ENCODE measurements at places on chromosomes 7 and 10.

DNA sequence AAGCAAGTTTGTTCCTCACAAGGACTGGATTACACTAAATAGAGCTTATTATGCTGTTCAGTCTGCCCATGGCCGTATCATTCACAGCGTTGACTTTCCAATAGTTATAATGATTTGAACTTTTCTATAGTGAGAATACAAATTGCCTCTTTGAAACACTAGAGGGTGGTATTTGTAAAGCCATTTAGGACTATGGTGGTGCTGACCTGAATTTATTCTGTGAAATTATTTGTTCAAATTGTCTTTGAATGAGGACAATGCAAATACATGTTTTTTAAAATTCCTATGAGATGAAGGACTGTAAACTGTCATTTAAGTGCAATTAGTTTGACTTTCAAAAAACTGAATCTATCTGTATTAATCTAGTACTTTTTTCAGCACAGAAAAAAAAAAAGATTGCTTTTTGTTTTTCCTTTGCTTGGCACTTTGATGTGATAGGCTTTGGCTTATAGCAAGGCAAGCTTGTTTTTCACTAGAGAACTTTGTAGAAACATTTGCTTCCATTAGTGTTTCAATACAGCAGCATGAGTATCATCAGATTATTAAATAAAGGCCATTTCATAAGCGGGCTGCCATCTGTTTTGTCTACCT lies 122.7 kb upstream of the TMEM229A start:
- DNase-seq, result no peak

GRCh38 chr10:21534604-21535493 lies 817 bp downstream of the MLLT10 start:
- DNase-seq, result no peak

GRCh38 chr10:127279334-127279774 lies 83.0 kb upstream of the INSYN2A start:
- no peak for DNase-seq

DNA sequence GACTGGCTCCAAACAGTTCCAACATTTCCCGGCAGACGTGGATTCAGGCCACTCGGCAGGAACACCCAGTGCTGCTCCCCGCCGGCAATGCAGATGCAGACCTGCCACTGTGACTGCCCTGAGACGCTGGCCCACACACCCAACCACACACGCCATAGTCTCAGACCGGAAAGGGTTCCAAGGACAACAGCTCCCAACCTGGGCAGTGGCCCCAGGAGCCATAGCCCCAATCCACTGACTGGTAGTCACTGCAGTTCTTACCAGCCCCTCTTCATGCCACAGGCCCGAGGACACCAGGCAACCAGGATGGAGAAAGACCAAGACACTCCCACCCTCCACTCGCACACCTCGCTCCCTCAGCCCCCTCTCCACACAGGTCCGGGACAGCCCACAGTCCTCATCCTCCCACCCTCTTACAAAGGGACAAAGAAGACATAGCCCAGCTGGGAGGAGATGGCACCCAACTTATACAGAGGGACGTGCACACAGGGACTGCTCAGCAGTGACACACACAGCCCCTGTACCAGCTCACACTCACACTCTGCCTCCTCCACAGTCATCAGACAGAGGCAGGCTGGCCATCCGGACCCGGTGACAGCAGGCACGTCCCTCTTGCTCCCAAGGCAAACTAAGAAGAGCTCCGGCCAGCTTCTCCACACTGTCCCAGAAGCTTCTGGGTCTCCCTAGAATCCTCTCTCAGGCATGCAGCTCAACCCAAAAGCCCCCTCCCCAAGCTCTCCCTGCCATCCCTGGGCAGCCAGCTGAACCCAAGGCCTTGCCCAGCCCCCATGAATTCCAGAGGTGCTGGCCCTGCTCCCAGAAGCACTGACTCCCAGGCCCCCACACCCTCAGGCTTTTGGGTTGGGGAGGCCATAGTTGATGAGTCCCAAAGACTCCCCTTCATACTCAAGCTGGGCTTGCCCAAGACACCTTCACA lies 24.8 kb downstream of the KCNH2 start:
- DNase-seq, result no peak

DNA sequence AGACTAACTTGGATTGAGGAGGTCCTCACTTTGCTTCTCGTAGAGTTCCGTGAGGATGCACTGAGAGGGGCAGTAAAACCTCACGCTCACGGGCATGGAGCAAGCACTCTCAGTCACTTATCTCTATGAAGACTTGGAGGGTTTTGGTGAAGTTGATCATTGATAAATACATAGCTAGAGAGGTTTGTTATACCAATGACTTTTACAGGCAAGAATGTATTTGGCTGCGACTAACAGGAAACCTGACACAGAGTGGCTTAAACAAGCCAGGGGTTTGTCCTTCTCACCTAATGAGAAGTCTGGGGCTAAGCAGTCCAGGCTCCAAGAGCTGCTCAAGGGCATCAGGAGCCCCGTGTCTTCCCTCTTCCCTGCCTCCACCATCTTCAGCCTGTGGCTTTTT lies 6.1 kb downstream of the BICC1 start:
- no peak for DNase-seq

- no peak for DNase-seq
Measured at GRCh38 chr7:145434811-145435210, 599.0 kb upstream of the TPK1 start.

- DNase-seq, result no peak
Measured at GRCh38 chr10:121325490-121326231, 272.6 kb downstream of the FGFR2 start.

GRCh38 chr7:47218378-47219176 lies 363.3 kb downstream of the TNS3 start:
- DNase-seq, result no peak

DNA sequence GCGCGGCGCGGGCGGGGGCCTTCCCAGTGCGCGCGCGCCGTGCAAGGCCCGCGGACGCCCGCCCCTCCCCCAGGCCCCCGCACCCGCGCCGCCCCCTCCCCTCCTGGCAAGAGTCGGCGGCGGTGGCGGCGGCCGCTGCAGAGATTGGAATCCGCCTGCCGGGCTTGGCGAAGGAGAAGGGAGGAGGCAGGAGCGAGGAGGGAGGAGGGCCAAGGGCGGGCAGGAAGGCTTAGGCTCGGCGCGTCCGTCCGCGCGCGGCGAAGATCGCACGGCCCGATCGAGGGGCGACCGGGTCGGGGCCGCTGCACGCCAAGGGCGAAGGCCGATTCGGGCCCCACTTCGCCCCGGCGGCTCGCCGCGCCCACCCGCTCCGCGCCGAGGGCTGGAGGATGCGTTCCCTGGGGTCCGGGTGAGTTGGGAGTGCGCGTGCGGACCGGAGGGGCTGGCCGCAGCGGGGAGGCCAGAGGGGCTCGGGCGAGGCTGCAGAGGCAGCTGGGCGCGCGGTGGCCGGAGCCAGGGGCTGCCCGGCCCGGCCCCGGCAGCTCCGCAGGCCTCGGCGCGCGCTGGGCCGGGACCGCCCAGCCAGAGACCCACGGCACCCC lies at the start of gene BMPR1A:
TSS of gene BMPR1A (plus strand) at position 109 of the 602 bp plus-strand sequence. CDS start 119,400 bp downstream, outside the sequence.
- no peak for DNase-seq

DNA sequence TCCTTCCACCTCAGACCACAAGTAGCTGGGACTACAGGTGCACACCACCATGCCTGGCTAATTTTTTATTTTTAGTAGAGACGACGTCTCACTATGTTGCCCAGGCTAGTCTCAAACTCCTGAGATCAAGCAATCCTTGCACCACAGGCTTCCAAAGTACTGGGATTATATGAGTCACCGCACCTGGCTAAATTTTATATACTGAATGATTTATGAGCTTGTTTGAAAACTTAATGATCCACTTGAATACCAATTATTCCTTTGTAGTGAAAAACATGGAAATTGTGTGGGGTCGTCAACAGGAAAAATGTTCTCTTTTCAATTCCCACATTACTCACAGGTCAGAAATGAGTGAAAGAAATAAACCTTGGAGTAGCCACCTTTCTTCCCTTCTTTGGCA lies 31.3 kb downstream of the RAPGEF5 start:
- DNase-seq, result no peak

All from stimulated activated CD8-positive, alpha-beta memory T cell treated with anti-CD3 and anti-CD28 coated beads, Interleukin-7, amount 100 ng/mL, for 24 hours (primary cell).